Activated T-cell treated with anti-CD3 and anti-CD28 coated beads, Interleukin-2, amount 50 U/mL, for 48 hours (primary cell): ENCODE measurements at places on chromosomes 12 and 14.

DNA sequence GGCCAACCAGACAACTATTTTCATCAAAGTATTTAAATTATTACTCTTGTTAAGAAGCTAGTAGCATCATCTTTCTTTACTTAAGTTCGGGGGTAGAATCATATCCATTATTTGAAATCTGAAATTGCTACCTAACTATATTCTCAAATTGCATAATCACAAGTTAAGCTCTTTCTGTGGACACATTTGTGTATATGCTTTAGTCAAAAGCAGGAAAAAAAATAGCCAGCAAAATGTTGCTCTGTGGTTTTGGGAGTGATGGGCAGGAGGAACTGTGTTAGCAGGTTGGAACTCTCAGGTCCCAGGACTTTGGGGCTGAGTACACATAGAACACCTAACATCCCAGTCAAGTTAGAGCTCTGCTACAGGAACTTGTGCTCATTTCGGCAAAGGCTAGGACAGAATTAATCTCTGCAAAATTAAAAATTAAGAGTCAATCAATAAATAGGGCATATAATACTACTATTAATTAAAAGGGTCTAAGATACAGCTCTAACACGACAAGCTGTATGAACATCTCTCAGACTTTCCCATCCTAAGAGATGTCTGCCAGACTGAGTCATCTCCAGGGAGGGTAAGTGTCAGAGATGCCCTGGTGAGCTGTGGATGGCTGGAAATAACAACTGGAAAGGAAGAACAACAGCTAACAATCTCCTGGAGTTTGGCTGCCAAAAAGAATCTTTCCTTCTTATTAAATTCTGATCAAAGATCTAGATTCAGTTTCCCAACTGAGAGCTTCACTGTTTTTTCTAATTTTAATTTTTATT lies 203.5 kb upstream of the GZMB start:
- no peak for DNase-seq

DNA sequence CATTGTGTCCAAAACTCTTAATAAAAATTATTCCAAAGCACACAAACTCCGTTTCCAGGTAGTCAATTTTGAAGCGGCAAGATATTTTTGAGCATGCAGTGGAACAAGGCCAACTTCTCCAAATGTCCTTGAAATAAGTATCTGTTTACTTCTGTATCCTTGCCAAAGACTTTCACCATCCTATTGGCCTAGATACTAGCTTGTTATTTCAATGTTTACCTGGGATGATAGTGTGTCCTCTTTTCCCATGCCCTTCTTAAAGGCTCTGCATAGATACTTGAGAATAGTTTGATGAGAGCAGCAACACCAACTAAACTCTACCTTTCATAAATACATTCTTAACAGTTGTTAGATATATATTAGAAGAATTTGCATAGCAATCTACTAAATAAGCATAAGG lies 160.9 kb downstream of the KCNC2 start:
- no peak for DNase-seq

DNA sequence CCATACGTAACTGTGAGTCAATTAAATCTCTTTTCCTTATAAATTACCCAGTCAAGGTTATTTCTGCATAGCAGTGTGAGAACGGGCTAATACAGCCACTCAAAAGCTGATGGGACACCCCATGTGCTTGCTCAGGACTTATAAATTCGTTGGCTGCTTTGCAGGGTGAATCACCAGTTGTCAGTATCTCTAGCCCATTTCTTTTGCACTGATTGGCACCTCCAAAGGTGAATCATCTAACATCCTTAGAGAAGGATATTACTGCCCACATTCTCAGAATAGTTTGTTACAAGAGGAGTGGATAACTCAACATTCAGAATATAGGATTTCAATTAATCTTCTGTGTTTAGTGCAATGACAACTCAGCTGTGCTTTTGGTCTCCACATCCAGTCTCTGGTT lies 601.5 kb downstream of the KCNH5 start:
- DNase-seq, result no peak

- DNase-seq, result no peak
Observed at GRCh38 chr12:271161-271560, 8.5 kb upstream of the SLC6A13 start.

- DNase-seq, result no peak
Observed at GRCh38 chr12:88418856-88419497, 161.3 kb downstream of the KITLG start.

DNA sequence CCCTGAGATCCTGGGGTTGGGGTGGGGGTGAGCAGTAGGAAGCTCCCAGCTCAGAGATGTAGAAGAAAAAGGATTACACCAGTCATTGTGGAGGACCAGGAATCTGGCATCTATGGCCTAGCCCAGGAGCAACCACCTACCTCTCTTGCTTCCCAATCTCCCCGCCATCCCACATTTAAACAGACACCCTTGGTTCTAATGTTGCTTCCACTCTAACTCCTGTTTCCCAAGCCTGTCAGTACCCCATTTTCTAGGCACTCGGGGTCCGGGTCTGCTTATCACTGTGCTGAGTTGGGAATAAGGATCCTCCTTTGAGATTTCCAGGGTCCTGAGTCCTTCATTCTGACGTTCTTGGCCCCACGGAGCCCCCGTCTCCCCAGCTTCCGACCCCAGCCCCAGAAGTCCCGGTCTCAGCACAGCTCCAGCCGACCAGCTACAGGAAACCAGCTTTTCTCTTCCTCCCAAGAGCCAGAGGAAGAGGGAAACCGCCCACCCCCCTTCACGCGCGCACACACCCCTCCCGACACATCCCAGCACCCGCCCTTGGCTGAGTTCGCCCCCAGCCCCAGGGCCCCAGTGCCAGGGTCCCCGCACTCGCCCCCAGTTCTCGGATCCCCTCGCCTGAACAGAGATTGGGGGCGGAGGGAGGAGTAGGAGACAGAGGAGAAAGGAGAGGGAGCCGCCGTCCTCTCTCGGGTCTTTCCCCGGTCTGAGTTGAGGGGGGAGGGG lies 1.2 kb downstream of the ITGA5 start:
- DNase-seq, result no peak

GRCh38 chr12:93297032-93297431 lies 80.7 kb upstream of the NUDT4 start:
- DNase-seq, result no peak

GRCh38 chr12:83145325-83145840 lies 458.7 kb downstream of the TMTC2 start:
- no peak for DNase-seq

DNA sequence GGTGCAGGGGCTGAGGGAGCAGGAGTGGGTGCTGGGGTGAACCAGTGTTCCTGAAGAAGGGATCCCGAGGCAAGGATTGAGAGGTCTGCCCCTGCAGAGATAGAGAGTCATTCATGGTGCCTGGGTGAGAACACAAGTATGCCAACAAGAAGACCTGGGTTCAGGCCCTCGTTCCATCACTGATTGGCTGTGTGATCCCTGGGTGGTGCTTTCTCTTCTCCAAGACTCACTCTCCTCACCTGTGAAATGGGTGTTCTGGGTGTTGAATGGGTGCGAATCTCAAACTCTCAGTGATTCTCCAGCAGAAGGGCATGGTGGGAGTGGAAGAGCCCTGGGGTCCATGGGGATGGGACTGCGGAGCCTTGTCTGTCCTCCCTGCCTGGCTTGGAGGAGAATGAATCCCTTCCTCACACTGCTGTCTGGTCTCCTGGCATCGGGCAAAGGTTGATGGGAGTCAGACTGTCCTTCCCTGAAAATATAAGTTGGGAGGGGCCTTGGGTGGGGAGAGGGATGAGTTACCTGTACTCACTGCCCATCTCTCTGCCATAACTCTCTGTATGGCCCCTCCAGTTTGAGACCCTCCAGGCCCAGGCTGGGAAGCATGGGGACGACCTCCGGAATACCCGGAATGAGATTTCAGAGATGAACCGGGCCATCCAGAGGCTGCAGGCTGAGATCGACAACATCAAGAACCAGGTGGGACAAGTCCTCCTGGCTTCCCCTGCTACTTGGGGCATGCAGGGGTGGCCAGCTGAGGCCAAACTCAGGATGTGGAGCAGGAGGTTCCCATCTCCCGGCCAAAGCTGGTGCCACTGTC lies 9.6 kb downstream of the KRT7 start:
- no peak for DNase-seq

- DNase-seq, result no peak
Observed at GRCh38 chr14:99035268-99035667, 236.7 kb downstream of the BCL11B start.

DNA sequence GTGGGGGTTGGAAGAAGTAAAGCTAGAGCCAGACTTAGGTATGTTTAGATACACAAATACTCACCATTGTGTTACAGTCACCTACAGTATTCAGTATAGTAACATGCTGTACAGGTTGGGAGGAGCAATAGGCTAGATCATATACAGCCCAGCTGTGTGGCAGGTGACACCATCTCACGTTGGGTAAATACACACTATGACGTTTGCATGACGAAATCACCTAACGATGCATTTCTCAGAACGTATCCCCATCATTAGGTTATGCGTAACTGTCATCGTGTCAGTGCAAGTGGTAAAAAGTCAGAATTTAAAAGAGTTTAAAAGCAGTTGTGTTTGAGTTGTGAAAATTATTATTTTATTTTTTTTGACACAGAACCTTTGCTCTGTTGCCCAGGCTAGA lies 167.1 kb downstream of the APAF1 start:
- no peak for DNase-seq

DNA sequence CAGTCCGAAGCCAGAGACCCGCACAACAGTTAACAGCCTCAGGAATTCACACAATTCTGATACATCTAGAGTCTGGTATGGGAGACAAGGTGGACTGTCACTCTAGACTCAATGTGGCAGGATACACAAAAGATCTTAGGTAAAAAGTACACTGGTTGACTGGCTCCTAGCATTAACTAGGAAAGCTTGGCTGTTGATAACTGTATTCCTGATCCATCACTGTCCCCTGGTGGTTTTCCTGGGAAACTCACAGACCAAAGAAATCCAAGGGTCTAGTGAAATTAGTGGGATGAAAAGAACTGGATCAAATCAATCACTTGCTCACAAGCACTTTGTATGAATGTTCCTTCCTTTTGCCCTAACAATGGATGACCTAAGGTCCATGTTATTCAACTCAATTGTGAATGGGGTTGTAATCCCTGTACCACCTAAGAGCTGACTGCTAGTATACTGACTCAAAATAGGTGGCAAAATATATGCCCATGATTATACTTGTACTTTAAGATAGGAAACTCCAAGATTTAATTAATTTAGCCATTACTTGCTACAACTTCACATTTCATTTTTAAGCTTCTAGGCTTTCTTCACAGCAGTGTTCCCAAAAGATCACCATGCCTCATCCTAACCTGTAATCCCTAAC lies 14.0 kb downstream of the NPC2 start:
- no peak for DNase-seq

DNA sequence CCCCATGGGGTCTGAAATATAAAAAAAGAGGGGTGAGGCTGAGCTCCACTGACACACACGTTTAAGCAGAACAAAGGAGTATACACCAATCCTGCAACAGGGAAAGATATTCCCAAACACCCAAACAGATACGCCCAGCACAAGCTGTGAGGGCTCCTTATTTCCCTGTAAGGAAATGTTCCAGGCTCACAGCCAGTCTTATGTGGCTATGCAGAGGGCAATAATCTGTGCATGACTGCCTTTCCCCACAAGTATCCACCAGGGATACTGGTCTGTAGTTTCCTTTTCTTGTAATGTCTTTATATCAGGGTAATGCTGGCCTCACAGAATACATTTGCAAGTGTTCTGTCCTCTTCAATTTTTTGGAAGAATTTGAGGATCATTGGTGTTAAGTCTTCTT lies 141.7 kb upstream of the DAAM1 start:
- no peak for DNase-seq

GRCh38 chr12:89817501-89818226 lies 109.0 kb upstream of the ATP2B1 start:
- no peak for DNase-seq

DNA sequence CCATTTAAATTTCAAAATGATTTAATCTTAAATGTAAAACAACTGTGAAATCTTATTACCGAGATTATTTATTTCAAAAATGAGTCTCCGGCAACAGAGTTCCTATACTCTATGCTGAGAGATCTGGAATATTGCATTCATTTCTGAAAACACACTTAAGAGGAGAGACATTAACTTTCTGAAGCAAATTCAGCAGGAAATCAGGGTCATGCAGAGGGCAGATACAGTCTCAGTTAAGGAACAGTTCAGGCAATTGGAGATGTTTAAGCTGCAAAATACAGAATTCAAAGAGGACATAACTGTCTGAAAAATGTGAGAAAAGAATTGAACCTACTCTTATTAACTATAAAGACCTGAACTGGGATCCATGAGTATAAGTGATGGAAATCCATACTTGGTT lies 320.7 kb downstream of the PAWR start:
- DNase-seq, result no peak

DNA sequence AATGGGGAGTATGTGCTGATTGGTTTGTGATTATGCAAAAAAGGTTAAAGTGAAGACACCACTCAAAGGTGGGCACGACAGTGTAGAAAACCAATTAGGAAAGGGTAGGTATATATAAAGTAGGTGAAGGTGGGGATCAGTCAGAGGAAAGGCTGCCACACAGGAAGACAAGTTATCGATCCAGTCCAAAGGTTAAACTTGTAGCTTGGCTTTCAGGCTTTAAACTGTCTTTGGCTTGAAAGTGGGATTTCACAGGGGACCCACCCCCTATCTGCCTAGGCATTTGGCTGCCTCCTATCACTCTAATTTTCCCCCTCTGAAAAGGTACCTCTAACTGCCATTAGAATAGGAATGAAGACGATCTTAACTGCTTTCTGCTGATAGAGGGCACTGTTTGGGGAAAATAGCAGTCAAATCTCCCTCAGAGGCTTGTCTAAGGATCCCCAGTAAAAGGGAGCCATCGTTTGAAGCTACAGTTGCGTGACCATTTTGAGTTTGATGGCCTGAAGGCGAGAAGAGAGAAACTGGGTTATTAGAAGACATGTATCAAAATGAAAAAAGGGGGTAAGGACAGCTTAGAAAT lies 250.2 kb downstream of the GPHN start:
- DNase-seq, result no peak

DNA sequence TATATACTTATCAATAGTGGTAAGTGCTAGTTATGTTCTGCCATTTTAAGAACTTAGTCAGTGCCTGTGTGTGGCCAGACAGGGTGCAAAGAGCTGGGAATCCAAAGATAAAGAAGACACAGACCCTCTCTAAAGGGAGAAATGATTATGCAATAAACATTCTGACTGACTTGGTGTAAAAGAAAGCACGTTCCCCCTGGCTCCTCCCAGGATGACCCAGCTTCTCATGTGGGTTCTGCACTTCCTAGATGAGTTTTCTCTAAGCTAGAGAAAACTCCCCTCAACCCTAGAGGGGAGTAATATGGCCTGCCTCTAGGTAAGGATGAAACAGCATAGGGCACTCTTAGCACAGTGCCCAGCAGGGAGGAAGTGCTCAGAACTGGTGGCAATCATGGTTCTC lies 231.2 kb downstream of the VRK1 start:
- no peak for DNase-seq

- DNase-seq, result no peak
Observed at GRCh38 chr12:67780580-67781084, 132.1 kb downstream of the DYRK2 start.

DNA sequence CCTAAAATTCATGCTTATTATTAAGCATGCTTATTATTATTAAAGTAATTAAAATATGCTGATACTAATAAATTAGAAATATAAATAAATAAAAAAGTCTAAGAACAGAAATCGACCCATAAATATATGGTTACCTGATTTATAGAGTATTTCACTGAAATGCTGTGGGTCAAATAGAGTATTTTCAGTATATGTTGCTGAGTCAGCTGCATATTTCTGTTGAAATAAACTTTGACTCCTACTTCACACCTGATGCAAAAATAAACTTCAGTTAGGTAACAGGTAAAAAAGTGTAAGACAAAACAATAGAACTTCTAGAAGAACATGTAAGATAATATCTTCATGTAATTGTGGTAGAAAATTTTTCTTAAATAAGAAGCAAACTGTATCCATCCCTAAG lies 967.9 kb downstream of the TRHDE start:
- no peak for DNase-seq

GRCh38 chr12:46578190-46578982 lies 205.8 kb upstream of the SLC38A2 start:
- no peak for DNase-seq
